ENCODE measurements at places on chromosomes 1 and 21. TPM values are rescaled to one million over a fixed set of nuclear protein-coding genes. Genes with fewer than 3 reads are reported as not detected.

The CTSS gene
- 116 TPM for total RNA-seq

The FMO2 gene
- 0.32 TPM for total RNA-seq

The GRHL3 gene
- total RNA-seq, result not detected

The LAMC2 gene
- total RNA-seq, result 71.0 TPM

The LCA5L gene
- 0.57 TPM for total RNA-seq

The FAM72C gene
- total RNA-seq, result 0.16 TPM

The CD160 gene
- total RNA-seq, result not detected

The DDAH1 gene
- total RNA-seq, result 50.1 TPM

The HPCAL4 gene
- not detected for total RNA-seq

All from bladder microvascular endothelial cell (primary cell).